ENCODE measurements at places on chromosomes 7 and 10.

DNA sequence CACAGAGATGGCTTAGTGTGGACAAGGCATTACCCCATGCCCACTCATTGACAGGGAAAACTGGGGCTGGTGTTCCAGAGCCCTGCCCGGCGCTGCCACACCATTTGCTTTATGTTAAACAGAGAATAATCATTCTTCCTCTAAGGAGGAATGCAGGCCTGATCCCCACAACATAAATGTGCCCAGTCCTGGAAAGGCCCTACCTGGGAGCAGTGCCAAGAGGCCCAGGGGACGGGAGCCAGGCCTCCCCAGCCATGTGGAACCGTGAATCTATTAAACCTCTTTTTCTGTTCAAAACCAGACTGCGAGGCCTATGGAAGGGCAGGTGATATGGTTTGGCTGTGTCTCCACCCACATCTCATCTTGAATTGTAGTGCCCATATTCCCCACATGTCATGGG is 264.1 kb downstream of the GRID1 start:
- DNase-seq: no peak

- no peak for DNase-seq
Observed at GRCh38 chr7:22651036-22651435, 76.0 kb upstream of the IL6 start.

- DNase-seq: no peak
Observed at GRCh38 chr7:144995495-144995894, 159.6 kb upstream of the TPK1 start.

DNA sequence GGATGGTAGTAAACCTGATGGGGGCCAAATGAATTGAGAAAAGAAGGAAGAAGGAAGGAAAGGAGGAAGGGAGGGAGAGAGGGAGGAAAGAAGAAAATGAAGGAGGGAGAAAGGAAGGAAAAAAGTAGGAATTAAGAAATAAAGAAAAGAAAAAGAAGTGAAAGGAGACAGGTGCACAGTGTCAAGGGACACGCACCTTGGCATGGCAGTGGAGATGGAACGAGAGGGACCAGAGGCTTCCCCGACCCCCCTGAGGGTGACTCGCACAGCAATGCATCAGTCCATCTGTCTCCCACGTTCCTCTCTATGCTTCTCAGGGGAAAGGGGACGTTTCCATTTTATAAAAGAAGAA is 199.6 kb downstream of the CXCL12 start:
- no peak for DNase-seq

GRCh38 chr10:129413024-129413423 is 54.0 kb upstream of the MGMT start:
- DNase-seq: no peak

DNA sequence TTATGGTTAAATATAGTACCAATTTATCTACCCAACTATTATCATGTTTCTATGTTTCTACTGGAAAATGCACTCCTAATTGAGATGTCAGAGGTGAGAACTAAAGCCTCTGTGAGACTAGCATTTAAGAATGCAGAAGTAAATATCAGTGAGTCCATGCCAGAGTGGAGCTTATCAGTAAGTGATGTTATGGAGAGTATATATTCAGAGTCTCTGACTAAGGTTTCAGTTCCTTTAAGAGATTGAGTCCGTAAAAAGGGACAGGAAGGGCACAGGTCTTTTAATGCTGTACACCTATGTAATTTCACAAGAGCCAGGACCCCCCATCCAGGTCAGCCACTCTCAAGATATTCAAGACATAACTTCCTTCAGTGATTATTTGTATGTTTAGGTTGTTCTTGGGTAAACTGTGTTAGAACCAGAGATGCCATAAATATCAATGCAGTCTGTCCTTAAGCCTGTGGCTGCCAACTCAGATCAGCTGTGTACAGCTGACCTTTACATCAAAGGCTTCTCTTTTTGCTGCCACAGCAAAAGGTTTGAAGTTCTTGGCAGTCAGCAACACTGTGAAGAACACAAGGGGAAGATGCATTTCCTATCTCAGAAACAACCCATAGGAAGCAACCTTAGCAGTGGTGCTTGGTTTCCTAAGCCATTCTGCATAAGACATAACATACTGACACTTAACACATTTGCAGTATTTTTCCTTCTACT is 244.8 kb downstream of the BICC1 start:
- no peak for DNase-seq

- no peak for DNase-seq
Observed at GRCh38 chr7:50728184-50728583, 54.5 kb downstream of the GRB10 start.

- peak; percentile 62 for DNase-seq
Observed at GRCh38 chr10:79904671-79905321, 44.1 kb downstream of the SFTPD start.

DNA sequence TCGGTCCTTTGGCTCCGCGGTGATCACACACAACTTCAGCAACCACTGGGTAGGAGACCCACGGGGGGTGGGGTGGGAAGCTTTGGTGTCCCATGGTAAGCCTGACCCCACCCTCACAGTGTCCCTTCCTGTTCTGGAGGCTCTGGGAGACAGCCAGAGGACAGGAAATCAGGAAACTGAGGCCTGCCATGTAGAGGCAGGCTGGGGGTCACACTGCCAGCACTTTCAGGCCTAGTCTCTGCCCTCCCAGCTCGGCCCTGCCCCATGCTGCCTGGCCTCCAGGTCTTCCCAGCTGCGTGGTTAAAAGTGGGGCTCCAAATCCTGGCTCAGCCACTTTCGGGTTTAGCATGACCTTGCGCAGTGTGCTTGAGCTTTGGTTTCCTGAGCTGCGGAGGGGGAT is 10.9 kb downstream of the AQP1 start:
- DNase-seq: no peak

DNA sequence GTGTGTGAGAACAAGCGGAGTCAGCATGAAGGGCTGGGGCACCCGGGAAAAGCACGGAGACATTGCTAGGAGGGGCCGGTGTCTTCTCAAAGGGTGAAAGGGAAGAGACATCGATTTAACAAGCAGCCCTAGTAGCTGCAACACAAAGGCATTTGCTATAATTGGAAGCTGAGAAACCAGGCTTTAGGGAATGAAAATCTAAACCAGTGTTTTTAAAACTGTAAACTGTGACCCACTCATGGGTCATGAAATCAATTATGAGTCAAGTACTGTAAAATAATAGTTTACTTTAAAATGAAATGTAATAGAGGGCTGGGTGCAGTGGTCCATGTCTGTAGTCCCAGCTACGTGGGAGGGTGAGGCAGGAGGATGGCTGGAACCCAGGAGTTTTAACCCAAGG is 128.7 kb upstream of the RHEB start:
- no peak for DNase-seq

DNA sequence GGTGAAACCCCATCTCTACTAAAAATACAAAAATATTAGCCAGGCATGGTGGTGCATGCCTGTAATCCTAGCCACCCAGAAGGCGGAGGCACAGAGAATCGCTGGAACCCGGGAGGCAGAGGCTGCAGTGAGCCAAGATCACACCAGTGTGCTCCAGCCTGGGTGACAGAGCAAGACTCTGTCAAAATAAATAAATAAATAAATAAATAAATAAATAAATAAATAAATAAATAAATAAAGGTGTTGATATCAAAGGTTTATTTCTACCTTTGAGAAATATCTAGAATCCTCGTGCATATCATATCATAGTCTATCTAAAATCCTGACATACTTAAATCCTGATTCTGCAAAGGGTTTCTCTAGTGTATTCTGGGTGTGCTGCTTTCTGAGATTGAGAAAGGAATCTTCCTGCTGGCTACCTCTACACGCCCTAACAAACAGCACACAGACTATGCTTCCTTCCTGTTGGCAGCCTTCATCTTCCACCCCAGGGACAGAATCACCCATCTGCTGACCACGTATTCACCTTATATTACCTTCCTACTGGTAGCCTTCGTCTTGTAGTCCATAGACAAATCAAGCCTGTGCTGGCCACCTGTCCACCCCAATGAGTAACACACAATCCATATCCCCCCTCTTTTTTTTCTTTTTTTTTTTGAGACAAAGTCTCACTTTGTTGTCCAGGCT is 8.7 kb downstream of the ABLIM1 start:
- DNase-seq: no peak

DNA sequence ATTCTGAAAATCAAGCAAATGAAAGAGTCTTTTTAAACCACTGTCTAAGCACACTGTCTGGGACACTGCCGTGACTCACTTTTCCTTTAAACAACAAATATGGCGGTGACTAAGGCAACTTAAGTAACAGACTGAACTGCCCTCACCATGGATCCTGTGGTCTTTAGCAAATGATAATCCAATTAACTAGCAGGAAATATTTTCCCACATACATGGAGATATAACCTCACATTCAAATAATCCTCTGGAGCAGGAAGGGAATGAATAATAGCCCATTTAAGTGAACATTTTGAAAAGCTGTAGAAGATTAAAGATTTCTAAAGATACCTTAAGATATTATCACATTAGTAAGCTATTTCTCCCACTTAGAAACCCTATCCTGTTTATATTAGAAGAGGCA is 40.3 kb upstream of the LRRC17 start:
- peak; percentile 88 for DNase-seq

- no peak for DNase-seq
Observed at GRCh38 chr7:88686468-88687229, 72.9 kb upstream of the ZNF804B start.

DNA sequence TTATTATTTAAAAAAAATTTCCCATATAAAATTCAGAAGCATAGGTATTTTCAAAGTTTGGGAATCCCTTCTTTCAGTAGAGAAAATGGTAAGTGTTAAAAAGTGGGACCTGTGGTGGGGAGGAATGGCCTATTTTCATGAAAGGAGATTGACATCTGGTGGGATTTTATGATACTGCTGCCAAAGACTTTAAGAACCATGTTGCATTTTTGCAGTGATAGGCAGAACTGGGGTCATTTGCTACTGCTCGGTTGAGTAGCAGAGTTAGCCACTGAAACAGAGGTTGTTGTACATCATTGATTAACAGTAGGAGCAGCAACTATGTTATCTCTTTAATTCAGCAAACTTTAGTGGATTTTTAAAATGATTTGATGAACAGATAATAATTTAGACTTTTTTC is 4.4 kb downstream of the BICC1 start:
- no peak for DNase-seq

DNA sequence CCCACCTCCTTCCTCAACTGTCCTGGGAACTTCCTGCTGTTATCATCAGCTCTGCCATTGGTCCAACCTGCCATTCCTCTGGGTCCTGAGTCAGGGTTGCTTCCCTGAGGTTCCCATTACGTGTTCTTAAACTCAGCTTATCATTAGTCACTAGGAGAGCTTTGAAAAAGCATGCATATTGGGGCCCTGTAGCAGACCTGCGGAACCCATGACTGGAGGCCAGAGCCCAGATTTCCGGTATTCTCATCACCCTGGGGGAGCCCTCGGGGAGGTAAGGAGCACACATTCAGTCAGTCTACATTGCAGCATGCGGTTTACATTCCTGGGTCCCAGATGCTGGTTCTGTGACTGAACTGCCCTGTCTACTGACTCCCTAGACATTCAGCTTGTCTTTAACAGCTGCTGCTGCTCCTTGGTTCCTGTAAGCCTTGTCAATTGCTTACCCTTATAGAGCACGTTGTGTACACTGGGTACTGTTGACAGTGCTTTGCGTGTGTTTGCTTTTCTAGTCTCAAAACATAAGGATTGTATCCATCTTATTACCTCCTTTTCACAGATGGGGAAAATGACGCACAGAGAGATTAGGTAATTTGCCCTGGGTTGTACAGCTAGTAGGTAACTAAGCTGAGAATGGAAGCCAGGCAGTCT is 12.8 kb downstream of the CDHR3 start:
- peak; percentile 68 for DNase-seq

GRCh38 chr7:121195874-121196273 is 132.9 kb upstream of the WNT16 start:
- peak; percentile 31 for DNase-seq
